ENCODE measurements at places on chromosomes 5 and 9.

- no peak for ATAC-seq
These were observed 11.8 kb downstream of the DBH start for GRCh38 chr9:133647765-133648469.

DNA sequence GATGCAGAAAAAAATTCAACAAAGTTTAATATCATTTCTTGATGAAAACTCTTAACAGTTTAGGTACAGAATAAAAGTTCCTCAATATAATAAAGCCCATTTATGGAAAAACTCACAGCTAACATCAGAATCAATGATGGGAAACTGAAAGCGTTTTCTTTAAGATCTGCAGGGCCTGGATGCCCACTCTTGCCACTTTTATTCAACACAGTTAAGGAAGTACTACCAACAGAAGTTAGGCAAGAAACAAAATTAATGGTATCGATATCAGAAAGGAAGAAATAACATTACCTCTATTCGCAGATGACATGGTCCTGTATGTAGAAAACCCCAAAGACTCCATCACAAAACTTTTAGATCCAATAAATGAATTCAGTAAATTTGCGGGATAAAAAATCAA, 542.4 kb upstream of the RGMB start:
- ATAC-seq = no peak

DNA sequence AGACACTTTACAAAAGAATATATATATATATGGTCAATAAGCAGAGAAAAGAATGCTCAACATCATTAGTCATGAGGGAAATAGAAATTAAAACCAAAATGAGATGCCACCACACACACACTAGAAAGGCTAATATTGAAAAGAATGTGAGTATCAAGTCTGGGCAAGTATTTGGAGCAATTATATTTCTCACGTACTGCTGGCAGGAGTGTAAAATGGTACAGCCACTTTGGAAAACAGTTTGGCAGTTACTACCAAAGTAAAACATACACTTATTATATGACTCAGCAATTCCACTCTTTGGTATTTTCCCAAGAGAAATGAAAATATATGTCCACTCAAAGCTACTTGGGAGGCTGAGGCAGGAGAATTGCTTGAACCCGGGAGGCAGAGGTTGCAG, 29.8 kb downstream of the NEUROG1 start:
- ATAC-seq = no peak

DNA sequence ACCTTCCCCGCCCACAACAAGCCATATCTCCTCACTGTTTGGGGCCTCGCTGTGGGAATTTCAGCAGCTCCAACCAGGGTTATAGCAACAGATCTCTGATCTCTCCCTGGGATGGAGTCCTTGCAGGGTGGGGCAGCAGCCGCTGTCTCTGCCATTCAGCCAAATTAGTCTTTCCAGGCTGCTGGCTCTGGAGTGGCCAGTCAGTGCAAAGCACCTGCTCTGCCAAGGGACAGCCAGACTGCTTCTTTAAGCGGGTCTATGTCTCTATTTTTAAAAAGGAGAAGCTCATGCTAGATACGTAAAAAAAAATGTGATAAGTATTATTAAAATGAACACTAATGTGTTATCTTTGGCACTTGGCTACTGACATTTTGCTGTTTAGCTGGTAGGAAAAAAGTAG, 380.2 kb downstream of the CDH10 start:
- ATAC-seq = no peak

DNA sequence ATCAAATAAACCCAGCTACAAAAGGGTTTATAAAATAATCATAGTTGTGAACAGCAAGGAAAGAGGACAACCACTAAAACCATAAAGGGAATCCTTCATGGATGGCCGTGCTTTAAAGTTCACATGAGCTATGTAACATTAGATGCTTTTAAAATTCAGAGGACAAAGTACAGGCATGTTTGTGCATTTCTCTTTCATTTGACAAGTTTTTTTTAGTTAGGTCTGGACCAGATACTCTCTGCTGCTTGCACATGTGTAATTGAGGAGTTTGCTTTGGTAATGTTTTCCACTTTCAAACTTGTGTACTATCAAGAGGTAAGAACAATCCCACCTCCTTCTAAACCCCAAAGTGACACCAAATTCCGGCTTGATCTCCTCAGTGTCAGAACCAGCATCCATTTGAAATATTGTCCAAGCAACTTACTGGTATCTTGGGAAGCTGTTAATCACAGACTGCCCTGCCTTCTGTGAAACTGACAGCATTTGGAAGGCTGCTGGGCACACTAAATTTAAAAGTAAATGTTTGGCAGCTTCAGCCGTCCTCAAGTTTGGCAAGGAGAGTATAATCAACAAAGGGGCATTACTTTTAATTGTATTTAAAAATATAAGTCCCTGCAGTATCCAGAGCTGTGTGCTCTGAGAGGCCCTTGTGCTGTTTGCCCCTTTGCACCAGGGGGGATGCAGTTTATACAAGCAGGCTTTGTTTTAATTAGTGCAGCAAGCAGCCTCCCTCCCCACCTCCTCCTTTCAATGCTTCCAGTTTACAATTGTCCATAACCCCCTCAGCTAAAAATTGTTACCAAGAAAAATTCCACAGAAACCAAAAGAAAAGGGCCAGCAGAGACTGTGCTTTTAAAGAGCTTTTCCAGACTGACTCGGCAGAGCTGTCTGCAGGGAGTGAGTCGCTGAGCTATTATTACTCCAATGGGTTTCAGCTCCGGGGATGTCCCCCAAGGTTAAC, 328.3 kb upstream of the MPDZ start:
- peak; percentile 83 for ATAC-seq

DNA sequence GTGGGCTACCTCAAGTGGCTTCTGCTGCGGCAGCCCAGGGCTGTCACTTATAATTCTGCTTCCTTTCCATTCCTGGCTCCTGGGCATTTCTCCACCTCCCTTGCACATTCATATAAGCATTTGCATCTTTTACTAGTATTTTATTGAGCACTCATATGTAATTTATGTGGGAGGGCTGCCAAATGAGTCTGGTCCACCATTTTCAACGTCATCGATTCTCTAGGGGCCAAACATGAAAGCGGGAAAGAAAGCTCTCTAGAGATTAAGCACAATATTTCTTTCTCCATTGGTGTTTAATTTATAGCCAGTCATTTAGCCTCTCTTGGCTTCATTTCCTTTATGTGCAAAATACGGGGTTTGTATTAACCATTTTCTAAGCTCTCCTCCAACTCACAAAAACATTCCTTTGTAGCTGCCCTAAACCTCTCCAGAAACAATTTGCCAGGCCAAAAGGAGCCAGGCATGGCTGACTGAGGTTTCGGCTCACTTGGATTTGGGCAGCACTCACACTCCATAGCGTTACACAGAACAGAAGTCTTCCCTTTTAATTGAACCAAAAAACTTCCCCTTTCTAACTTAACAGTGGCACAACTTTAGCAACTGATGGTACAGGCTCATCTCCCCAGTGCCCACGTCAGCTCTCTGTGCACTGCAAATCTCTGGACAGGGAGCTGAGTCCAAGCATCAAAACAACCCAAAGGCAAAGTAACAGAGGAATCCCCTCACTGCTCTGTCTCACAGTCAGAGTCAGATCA, 183.5 kb downstream of the ROR2 start:
- no peak for ATAC-seq

- no peak for ATAC-seq
These were observed 198.0 kb downstream of the HINT1 start for GRCh38 chr5:130966990-130967525.

GRCh38 chr9:91898451-91899218, 51.4 kb downstream of the ROR2 start:
- ATAC-seq = peak; percentile 86

GRCh38 chr5:75756211-75756610, 39.0 kb upstream of the POC5 start:
- ATAC-seq = no peak

DNA sequence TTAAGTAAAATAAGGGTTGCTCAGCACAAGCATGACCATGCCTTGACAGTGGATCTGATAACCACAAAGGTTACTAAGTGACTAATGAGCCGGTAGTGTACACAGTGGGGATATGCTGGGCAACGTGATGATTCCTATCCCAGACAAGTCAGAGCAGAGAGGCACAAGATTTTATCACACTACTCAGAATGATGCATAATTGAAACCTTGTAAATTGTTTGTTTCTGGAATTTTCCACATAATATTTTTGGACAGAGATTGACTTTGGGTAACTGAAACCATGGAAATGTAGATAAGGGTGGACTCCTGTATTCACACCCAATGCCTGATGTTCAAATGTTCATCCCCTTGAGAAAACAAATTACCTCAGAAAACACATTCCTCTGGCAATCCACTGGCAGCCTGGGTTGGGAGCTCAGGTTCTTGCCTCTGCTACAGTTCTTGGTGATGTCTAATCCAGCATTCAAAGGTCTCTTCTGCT, 16.2 kb upstream of the ERAP1 start:
- ATAC-seq = peak; percentile 85

DNA sequence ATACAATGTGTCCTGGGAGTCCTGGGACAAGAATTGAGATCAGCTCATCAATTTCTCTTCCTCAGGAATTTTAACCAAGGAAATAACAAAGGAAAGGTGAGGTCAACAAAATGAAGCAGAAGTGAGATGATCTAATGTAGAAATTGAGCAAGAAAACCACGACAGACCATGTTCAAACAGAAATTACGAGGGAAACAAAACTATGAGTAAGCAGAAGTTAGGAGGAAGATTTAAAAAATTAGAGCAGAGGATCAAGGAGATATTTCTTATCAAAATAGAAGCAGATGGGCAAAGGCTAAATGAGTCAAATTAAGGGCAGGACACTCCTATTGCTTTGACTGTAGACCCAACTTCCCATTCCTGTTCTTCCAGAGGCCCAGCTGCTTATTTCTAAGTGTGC, 97.4 kb downstream of the HINT1 start:
- ATAC-seq = no peak

- no peak for ATAC-seq
These were observed 36.9 kb downstream of the ACTBL2 start for GRCh38 chr5:57445705-57446037.

DNA sequence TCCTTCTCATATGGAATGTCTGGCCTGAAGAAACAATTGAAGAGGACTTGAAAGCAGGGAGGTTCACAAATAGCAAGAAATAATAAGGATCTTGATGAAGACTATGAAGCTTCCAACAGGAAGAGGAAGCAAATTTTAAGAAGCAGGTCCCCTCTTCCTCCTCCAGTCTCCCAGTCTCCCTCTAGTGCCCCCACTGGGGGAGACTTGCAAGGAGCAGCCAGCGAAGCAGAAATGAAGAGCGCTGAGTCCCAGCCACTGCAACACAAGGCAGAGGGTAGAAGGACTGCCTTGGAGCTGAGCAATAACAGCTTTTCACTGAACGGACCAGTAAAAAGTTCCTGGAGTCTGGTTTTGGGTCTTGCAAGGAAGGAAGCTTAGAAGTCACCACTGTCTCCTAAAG, 32.6 kb upstream of the ACO1 start:
- ATAC-seq = no peak

- no peak for ATAC-seq
These were observed 10.4 kb downstream of the CCL28 start for GRCh38 chr5:43401827-43402226.

DNA sequence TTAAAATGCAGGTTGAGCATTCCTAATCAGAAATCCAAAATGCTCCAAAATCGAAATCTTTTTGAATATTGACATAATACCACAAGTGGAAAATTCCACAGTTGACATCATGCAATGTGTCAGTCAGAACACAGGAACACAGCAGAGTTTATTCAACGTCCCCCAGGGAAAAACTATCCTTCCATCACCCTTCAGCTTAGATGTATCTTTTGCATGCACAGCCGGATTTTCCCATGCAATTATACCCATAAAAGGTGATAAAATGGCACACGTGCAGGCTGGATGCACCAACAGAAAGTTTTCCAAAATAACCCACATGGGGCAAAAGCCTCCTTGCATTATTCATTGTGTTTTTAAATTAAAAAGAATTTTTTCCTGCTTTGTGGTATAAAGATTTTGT, 71.2 kb downstream of the RAB24 start:
- ATAC-seq = no peak

DNA sequence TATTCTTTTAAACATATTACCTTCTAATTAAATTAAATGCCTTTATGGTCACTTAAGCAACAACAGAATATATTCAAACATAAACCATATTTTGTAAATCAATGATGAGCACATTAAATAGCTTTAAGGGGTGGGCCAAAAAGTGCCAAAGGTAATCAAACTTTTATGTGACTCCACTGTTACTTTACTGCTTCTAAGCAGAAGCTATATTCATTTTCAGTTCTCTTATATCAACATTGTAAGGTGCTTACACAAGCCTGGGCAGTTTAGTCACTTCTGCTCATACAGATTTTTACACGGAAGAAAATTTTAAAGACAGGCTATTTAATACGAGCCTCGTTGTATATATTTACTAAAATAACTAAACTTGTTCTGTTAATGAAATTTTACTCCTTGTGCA, 29.9 kb downstream of the RFX3 start:
- ATAC-seq = no peak

DNA sequence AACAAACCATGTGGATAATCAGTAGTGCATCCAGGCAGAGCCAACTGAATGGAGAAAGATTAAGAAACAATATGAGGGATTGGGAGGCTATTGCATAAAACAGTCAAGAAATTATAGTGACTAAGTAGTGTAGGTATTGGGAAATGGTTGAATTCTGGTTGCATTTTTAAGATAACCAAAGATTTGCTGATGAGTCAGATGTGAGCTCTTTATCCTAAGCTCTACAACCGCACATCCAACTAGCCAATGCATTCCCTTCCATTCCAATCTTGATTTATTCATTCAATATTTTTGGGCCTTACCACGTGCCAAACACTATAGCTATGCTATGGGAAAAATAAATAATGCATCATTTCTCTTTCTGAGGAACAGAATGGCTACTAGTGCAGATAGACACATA, 524.5 kb upstream of the RGMB start:
- ATAC-seq = no peak

- ATAC-seq = no peak
These were observed 106.5 kb upstream of the DMRT1 start for GRCh38 chr9:734831-735511.

- no peak for ATAC-seq
These were observed 64.5 kb upstream of the ADAMTS2 start for GRCh38 chr5:179409806-179410205.

DNA sequence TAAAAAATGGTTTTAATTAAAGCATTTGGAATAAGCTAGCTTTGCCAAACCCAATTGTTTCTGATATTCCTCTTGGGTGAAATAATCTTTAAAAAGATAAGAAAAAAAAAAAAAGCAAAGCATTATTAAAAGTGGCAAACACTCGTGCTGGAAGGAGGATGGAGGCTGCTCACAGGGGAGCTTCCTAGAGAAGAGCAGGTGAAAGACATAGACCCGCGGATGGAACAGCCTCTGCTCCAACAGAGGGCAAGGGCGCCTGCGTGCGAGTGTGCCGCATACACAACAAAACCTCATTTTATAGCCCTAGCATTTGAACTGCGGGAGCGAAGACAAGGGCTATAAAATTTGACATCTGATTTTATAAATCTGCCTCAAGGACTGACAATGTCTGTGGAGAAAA, 33.4 kb upstream of the SLC25A51 start:
- peak; percentile 44 for ATAC-seq

DNA sequence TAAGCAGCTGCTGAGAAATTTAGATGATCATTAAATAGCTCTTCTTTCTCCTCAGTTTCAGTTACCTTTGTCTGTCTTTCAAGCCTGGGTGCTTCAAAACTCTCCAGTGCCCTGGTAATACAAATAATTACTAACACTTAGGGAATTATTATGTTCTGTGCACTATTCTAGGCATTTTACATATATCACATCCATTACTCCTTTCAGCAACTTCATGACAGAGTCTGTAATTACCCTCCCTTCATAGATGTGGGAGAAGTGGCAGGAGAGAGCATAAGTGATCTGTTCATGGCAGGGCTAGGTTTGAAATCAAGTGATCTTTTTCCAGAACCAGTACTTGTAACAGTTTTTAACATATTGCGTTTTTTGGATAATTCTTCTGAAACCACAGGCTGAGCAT, 32.0 kb downstream of the MAN2A1 start:
- peak; percentile 21 for ATAC-seq

GRCh38 chr5:178551059-178551458, 39.1 kb downstream of the COL23A1 start:
- no peak for ATAC-seq
